Activated T-cell treated with anti-CD3 and anti-CD28 coated beads for 48 hours (primary cell): ENCODE measurements at places on chromosomes 5 and 9.

DNA sequence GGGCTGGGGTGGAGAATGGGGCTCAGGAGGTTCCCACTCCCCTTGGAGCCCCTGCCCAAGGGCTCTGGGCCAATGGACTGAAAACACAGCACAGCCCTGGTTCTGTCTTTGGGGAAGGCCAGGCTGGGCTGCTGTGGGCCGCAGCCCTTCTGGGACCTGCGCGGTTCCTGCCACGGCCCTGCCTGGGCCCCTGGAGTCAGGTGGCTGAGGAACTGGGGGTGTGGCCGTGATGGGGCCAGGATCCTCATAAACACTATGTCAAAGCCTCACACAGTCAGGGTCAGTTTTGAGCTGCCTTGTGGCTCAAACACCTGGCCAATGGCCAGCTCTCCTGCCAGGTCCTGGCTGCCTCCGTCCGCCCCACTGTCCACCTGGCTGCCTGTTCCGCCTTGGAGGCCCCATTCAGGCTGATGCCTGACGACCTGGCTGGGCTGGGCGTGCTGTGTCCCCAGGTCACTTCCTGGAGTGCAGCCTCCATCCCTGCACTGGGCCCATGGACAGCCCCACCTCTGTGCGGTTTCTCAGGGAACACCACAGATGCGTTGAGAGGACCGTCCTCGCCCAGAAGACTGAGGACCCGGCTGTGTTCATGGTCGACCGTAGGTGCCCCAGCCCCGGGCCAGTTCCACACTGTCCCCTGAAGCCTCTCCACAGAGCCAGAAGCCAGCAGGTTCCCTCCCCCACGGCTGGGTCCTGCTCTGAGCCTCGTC lies 27.5 kb downstream of the PAEP start:
- no peak for DNase-seq

GRCh38 chr5:3994628-3995027 lies 399.0 kb downstream of the IRX1 start:
- DNase-seq, result no peak

DNA sequence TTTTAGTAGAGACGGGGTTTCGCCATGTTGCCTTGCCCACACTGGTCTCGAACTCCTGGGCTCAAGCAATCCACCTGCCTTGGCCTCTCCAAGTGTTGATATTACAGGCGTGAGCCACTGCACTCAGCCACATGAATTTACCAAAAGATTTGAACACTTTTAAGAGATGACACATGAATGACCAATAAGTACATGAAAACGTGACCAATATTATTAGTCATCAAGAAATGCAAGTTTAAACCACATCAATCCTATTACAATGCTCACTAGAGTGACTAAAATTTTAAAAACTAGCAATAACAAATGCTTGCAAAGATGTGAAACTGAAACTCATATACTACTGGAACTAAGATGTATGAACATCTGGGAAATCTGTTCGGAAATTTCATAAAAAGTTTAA lies 54.3 kb downstream of the NR6A1 start:
- no peak for DNase-seq

GRCh38 chr9:78366827-78367226 lies 69.9 kb downstream of the PSAT1 start:
- DNase-seq, result no peak

GRCh38 chr5:109173036-109173794 lies 236.6 kb downstream of the PJA2 start:
- no peak for DNase-seq

- DNase-seq, result no peak
Measured at GRCh38 chr9:118577121-118577520, 792.1 kb downstream of the BRINP1 start.

GRCh38 chr5:174624733-174625522 lies 99.5 kb upstream of the MSX2 start:
- no peak for DNase-seq

- no peak for DNase-seq
Measured at GRCh38 chr9:113654605-113655428, 191.3 kb downstream of the RGS3 start.

DNA sequence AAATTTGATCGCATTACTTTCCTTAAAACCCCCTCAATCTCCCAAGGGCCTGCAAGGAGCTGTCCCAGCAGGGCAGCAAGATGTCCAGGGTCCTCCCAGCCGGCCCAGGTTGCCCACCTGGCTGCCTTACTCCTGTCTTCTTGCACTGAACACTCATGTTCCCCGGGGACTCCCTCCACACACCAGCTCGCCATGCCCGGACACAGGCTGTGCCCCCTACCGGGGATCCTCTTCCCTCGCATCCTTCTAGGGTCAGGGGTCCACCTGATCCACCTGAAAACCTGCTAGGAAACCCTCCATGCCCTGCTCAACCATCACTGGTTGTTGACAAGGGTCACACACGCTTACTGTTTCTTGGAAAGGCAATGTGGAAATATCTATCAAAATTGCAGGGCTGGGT lies 172.0 kb upstream of the MSX2 start:
- DNase-seq, result no peak

DNA sequence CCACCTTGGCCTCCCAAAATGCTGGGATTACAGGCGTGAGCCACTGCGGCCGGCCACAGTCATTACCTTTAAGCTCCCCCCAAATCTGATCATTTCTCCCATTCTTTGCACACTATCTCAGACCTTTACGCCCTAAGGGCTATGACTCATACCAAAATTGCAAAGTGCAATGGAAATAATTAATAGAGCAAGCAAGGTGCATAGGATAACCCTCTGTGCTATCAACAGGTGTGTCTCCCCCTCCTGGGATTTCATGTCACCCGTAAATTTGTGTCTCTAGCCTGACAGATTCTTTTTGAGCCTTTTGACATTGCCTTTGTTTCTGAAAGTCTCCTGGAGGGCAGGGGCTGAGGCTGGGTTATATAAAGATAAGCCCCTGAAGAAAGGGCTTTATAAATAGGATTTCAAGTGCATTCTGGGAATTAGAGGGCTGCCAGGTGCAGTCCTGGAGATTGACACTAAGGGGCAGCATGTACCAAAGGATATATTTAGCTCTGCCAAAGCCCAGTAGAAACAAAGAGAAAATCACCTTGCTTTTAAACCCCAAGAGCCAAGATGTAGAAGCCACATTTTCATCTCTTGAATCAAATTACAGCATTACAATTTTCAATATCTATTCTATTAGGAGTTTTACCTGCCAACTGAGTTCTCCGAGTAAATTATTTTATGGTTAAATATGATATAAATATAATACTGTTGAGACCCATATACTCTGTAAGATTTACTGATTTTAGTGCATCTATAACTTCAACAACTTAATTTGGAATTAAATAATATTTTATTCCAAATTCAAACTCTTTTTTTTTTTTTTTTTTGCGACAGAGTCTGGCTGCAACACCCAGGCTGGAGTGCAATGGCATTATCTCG lies 18.2 kb downstream of the S100Z start:
- DNase-seq, result peak; percentile 46

- no peak for DNase-seq
Measured at GRCh38 chr5:33167541-33167940, 273.2 kb upstream of the TARS1 start.

DNA sequence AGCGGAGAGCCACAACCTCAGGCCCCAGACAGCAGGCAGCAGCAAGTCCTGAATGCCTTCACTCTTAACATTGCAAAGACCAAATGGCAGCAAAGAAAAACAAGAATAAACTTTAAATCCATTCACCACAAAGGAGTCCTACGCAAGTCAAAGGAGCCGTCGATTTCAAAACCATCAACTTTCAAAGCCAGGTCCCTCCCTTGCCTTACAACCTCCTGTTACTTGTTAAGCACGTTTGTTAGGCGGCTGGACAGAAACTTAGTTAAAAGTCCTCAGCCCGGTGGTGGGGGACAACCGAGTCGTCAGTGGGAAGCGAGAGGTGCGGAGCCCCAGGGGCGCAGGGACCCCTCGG lies 938 bp downstream of the LPAR1 start:
- no peak for DNase-seq

DNA sequence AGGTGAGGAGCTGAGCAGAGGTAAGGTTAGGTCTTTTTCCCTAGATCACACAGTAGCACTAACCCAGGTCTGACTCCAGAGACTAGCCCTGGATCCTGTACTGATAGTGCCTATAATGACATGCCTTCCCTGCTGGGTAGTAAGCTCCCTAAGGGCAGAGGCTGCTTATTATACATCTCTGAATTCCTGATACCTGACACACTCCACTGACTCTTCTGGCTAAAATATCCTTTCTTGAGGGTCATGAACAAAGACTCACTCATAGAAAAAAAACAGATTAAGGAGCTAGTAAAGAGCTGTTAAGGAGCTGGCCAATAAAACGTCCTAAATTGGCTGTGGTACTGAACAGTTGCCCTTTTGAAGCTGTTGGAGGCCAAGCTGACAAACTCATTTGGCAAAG lies 149.0 kb upstream of the ITGA1 start:
- DNase-seq, result no peak

DNA sequence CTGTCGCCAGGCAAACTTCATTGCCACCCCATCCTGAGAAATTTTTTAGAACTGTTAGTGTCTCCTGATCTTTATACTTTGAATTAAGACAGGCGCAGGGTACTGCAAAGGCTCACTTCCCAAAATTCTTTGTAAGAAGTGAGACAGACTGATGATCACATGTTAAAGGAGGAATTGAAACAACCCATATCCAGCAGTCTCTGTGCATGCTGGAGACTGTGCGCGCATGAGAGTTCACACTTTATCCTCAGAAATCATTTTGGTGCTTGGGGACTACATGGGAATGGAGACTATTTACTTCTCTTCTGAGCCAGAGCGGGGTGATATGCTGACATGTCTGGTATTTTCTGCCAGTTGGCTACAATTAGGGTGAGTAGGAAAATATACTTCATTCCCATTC lies 91.2 kb downstream of the ZNF474 start:
- DNase-seq, result no peak

GRCh38 chr5:65749956-65750355 lies 28.0 kb downstream of the NLN start:
- no peak for DNase-seq

DNA sequence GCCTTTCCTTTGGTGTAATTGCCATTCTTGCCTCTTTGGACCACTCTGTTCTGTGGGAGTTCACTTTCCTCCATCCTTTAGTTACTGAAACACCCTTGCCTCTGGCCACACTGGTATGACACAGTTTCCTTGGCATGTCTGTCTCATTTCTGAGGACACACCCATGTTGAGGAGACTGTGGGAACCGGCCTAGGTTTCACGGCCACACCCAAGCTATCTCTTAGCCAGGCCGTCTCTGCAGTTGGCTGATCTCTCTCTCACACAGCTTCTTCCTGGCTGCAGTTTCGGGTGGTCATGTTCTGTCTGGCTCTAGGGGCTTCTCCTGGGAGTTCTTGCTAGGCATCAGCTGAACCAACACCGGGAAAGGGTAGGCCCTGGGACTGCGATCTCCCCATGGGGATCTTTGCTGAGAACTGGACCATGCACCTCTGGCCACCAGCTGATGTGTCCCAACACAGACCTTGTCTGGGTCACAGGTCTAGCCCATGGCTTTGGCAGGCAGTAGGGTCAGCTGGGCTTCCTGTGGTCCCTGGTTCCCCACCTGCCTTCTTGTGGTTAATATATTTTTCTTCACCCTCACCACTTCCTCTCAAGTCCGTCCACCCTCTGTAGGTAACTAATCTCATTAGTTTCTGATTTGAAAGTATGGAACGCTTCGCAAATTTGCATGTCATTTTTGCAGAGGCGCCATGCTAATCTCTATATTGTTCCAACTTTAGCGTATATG lies 24.9 kb downstream of the ARHGEF37 start:
- no peak for DNase-seq

- no peak for DNase-seq
Measured at GRCh38 chr5:176693477-176693851, 46.2 kb downstream of the TSPAN17 start.

- DNase-seq, result no peak
Measured at GRCh38 chr9:114099669-114100270, 678 bp upstream of the KIF12 start.

GRCh38 chr9:136023410-136024225 lies 62.4 kb upstream of the UBAC1 start:
- DNase-seq, result no peak

DNA sequence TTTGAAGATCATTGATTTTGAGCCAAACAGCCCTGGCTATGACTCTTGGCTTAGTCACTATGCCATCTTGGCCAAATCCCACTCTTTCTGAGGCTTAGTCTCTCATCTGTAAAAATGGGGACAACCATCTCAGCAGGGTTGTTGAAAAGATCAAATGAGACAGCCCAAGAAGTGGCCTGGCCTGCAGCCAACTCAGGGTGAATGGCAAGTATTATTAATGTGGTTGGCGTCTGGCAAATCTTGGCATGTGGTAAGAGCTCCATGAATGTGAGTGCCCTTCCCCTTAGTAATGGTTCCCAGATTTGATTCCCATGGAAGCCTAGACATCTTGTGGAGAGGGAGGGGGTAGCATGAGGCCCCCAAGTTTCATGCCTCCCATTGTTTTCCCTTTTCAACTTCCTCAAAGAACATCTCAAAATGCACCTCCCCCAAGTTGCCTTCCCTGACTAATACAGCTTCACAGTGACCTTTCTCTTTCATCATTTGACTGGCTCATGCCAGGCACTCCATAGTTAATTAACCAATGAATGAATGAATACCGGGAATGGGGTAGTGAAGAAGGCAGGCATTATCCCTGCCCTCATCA lies 11.8 kb upstream of the TGFBI start:
- DNase-seq, result no peak

DNA sequence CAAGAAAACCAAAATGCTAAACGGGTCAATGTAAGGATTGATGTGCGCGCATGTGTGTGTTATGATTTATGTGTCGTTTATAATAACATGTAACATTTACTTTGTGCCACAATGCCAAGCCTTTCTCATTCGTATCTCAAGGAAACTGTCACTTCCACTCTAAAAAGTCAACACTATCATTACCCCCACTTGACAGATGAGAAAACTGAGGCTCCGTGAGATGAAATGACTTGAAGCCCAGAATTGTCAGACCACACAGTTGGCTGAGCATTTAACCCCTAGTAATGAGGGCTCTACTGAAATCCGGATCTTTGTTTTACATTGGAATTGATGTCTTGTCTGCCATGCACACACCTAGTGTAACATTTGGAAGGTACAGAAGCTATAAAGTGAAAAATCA lies 95.0 kb upstream of the LMX1B start:
- no peak for DNase-seq

- no peak for DNase-seq
Measured at GRCh38 chr5:112146323-112147226, 272.5 kb downstream of the EPB41L4A start.

DNA sequence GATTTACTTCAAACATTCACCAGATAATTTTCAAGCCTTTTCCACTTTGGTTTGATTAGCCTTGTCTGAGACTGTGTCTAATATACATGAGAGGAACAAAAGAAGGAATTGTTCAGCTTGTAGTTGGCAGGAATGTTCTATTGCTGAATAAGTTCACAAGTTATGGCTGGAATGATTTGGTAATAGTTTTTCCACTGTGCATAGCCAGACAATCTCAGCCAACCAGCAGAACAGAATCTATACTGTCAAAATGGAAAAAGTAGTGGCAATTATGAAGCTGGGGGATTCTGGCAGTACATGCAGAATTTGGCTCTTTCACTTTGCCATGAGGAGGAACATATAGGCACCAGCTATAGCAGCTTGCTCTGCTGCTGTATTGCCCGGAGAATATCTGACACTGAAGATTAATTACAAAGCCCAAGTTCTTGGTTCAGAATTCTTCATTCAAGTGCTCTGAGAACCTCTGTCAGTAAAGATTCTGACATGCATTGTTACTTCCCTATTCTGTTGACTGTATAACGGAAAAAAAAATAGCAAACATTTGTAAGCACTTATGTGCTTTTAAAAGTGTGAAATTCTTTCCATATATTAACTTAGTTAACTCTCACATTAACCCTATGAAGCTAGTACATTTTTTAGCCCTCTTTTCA lies 150.6 kb downstream of the PRR16 start:
- DNase-seq, result no peak

- no peak for DNase-seq
Measured at GRCh38 chr9:135783540-135784245, 81.7 kb downstream of the KCNT1 start.

GRCh38 chr9:83707518-83707767 lies 315 bp downstream of the UBQLN1 start:
- peak; percentile 71 for DNase-seq
